ENCODE measurements at places on chromosomes 5 and 9. TPM values are rescaled to one million over a fixed set of nuclear protein-coding genes. Genes with fewer than 3 reads are reported as not detected.

Gene TMEM141
- 79.9 TPM for total RNA-seq

Gene PCDHGB3
- total RNA-seq = 0.14 TPM

Gene OR1J2
- not detected for total RNA-seq

Gene IDNK
- 6.4 TPM for total RNA-seq

Gene LHX2
- total RNA-seq = 4.1 TPM

Gene PJA2
- total RNA-seq = 18.1 TPM

Gene PITX1
- total RNA-seq = 30.9 TPM

Gene PKN3
- total RNA-seq = 16.8 TPM

Gene MYOT
- 0.13 TPM for total RNA-seq

Gene PCDHGB4
- total RNA-seq = 0.81 TPM

Gene SMIM27
- total RNA-seq = 13.6 TPM

Gene PPP3R2
- not detected for total RNA-seq

Gene KIF24
- total RNA-seq = 3.5 TPM

Gene KCNT1
- total RNA-seq = 0.02 TPM

Gene LVRN
- total RNA-seq = 0.03 TPM

Gene IFNA13
- not detected for total RNA-seq

Gene PCDH1
- 3.4 TPM for total RNA-seq

Gene KIF3A
- total RNA-seq = 7.3 TPM

Gene THBS4
- 0.06 TPM for total RNA-seq

Gene PCDHB2
- total RNA-seq = 3.3 TPM

Gene LURAP1L
- 28.3 TPM for total RNA-seq

Gene WDR70
- total RNA-seq = 9.3 TPM

Gene GRM6
- not detected for total RNA-seq

Gene ABO
- total RNA-seq = not detected

Gene CA9
- total RNA-seq = 6.0 TPM
